Effector memory CD4-positive, alpha-beta T cell (primary cell): ENCODE measurements at places on chromosomes 12 and 14.
A peak's percentile ranks its signal among the peaks of the same experiment; 100 is the strongest.

- DNase-seq, result no peak
- H3K27me3 ChIP-seq, result no peaks in the 10 kb centered on the region
- peaks cover 22% of the 10 kb centered on the region for H3K4me1 ChIP-seq
Observed at GRCh38 chr12:132428936-132429601, 60.9 kb upstream of the FBRSL1 start.

DNA sequence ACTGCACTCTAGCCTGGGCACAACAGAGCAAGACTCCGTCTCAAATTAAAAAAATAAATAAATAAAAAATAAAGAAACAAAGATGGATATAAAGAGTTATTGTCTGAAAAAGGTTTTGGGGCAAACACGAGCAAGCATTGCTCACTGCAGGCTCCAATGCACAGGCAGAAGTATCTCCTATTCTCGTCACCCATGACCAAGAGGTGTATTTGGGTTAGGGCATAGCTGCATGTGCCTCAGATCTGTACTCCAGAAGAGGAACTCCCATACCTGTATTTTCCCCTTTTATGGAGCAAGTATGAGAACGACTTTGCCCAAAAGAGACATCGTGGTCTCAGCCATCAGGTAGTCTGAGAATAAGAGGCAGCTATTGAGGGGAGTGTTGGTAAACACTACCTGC lies 10.2 kb upstream of the TCP11L2 start:
- no peak overlapping the region for H3K4me3 ChIP-seq
- no peaks in the 10 kb centered on the region for H3K27me3 ChIP-seq
- no peak for DNase-seq
- no peaks in the 10 kb centered on the region for H3K36me3 ChIP-seq
- H3K4me1 ChIP-seq, result no peaks in the 10 kb centered on the region
- H3K27ac ChIP-seq, result no peak overlapping the region

DNA sequence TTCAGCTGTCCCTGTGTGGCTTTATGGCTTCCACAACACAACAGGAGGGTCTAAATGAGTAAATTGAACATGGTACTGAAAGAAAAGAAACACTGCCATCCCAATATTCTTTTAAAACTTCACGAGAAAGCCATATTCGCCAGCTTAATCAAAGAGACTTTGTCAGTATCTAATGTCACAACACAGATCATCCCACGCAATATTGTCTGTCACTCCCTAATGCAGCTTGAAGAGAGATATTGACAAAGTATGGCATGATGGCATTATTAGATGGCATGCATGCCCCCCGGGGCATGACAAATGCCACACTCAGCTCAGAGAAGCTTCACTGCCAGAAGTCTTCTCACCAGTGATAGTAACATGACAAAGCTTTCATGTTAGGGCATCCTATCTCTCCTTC lies 197.8 kb downstream of the TTC8 start:
- H3K27me3 ChIP-seq, result peaks cover 18% of the 10 kb centered on the region
- H3K36me3 ChIP-seq, result no peaks in the 10 kb centered on the region
- no peak for DNase-seq
- no peak overlapping the region for H3K4me3 ChIP-seq
- peaks cover 8% of the 10 kb centered on the region for H3K4me1 ChIP-seq

DNA sequence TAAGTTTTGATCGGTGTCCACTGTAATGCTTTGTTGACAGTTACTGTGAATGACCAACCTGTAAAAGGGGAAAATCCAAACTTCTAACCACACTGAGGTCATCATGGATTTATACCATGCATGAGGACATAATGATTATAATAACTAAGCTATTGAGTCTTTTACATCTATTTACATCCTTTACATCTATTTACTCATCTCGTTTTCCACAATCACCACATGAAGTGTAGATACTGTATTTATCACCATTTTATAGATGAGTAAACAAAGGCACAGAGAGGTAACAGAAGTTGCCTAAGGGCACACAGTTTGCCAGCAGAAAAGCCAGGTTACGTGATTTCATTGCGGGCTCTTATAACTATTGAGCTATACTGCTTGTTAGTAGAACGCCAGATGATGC lies 27.9 kb upstream of the EID3 start:
- H3K27ac ChIP-seq, result no peak overlapping the region
- H3K4me3 ChIP-seq, result no peak overlapping the region
- no peak for DNase-seq
- H3K27me3 ChIP-seq, result no peaks in the 10 kb centered on the region
- H3K4me1 ChIP-seq, result no peaks in the 10 kb centered on the region

DNA sequence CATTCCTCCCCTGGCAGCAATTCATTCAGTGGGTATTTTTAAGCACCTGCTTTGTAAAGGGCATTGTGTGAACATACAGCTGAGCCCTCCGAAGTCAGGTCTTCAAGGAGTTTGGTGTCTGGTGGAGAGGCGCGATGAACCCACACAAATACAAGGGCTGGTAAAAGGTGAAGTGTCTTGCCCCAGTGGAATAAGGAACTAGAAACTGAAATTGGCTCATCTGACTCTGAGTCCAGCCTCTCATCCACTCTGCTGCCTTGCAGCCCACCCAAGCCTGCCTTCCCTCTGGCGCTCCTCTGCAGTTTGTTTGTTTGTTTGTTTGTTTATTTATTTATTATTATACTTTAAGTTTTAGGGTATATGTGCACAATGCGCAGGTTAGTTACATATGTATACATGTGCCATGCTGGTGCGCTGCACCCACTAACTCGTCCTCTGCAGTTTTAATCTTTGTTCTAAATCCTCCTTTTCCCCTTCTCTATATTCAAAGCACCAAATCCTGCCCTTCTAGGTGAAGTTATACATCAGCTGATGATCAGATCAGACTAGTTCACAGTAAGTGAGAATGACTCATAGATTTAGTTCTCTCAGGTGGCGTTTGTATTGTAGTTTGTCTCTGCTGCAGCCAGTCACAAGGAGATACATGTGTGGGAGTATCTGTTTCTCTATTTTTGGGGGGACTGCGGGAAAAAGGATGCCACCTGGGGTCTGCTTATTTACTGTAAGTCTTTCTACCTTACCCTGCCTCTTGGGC lies 394.5 kb downstream of the APAF1 start:
- no peak overlapping the region for H3K4me3 ChIP-seq
- H3K36me3 ChIP-seq, result no peaks in the 10 kb centered on the region
- DNase-seq, result no peak
- H3K27me3 ChIP-seq, result no peaks in the 10 kb centered on the region
- no peaks in the 10 kb centered on the region for H3K4me1 ChIP-seq

DNA sequence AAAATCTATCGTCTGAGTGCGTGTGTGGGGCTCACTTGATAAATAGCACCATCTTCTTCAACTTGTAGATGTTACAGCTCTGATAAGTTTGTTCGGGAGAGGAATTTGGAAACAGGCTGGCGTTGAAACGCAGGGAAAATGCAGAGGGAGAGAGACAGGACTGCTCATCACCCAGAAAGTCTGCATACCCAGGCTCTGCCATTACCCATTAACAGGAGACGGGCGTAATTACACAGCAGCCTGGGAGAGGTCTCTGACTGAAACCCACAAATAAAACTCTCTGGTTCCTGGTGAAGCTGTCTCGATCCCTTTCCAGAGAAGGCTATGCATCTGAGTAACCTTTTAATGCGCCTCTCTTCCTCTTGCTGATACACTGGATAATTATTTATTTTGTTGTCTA lies 547.3 kb downstream of the BCL11B start:
- no peak for DNase-seq
- no peaks in the 10 kb centered on the region for H3K4me1 ChIP-seq
- no peak overlapping the region for H3K27ac ChIP-seq
- H3K4me3 ChIP-seq, result no peak overlapping the region
- H3K27me3 ChIP-seq, result no peaks in the 10 kb centered on the region

DNA sequence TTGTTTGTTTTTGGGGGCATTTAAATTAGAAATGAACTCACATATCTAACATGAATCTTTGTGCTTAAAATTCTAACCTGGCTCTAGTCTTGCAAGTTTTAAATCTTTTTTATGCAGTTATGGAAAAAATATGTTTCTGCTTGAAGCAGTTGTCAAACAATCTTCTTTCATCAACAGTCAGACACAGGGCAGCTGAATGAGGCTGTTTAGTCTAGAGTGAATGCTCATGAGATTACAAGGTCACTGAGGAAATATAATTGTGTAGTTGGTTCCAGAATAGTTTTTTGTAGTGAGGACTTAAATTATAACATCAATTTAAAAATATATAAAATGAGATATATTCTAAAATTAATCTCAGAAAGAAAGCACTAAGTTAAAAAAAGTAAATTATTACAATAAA lies 76.5 kb downstream of the TRMT5 start:
- H3K27ac ChIP-seq, result no peak overlapping the region
- no peak for DNase-seq
- H3K36me3 ChIP-seq, result no peaks in the 10 kb centered on the region
- no peaks in the 10 kb centered on the region for H3K4me1 ChIP-seq
- no peaks in the 10 kb centered on the region for H3K27me3 ChIP-seq
- H3K4me3 ChIP-seq, result no peak overlapping the region

DNA sequence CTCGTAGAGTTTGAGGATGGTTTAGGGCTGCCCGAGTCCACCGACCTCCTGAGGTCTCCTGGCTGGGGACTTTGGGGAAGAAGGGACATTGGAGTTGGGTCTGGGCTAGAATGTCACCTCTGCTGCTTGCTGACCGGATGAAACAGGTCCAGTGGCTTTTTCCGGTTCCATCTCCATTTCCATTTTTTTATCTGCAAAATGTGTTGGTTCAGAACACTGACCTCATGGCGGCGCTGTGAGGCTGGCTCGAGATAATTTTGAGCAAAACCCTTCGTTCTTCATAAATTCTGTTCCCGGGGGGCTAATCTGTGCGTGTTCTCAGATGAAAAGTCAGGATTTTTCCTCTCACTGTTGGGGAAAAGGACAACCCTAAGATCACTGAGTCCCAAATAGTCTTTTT lies 11.7 kb upstream of the MYL2 start:
- no peak overlapping the region for H3K4me3 ChIP-seq
- H3K27me3 ChIP-seq, result no peaks in the 10 kb centered on the region
- no peaks in the 10 kb centered on the region for H3K36me3 ChIP-seq
- no peak overlapping the region for H3K27ac ChIP-seq
- H3K4me1 ChIP-seq, result no peaks in the 10 kb centered on the region
- no peak for DNase-seq

GRCh38 chr12:109617491-109617890 lies 43.9 kb downstream of the MVK start:
- H3K27me3 ChIP-seq, result peaks cover 3% of the 10 kb centered on the region
- no peaks in the 10 kb centered on the region for H3K36me3 ChIP-seq
- no peak for DNase-seq
- no peak overlapping the region for H3K27ac ChIP-seq
- H3K4me3 ChIP-seq, result no peak overlapping the region

DNA sequence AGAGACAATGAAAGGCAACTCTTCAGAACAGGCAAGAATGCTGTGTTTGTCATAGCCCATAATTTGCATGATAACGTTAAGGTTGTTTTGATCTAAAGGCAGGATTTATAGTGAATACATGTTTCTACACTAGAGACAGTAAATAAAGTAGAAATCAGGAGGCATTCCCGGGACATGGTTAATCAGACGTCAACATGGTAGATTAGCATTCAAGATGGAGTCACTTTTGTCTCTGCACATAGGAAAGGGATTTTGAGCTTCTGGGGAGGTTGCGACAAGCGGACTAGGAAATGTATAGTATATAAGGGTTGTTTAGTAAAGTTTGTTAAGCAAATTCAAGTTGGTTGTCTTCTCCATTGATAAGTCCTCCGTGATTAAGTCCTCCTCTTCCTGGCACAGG lies 2.8 kb upstream of the RNASE1 start:
- no peaks in the 10 kb centered on the region for H3K36me3 ChIP-seq
- no peak overlapping the region for H3K4me3 ChIP-seq
- no peak for DNase-seq

GRCh38 chr14:64623554-64624165 lies 73.9 kb downstream of the PPP1R36 start:
- H3K27me3 ChIP-seq, result no peaks in the 10 kb centered on the region
- no peaks in the 10 kb centered on the region for H3K36me3 ChIP-seq
- no peak overlapping the region for H3K27ac ChIP-seq
- no peak for DNase-seq

GRCh38 chr14:94132285-94132887 lies 3.0 kb upstream of the IFI27L2 start:
- H3K27ac ChIP-seq, result no peak overlapping the region
- H3K4me1 ChIP-seq, result no peaks in the 10 kb centered on the region
- no peaks in the 10 kb centered on the region for H3K36me3 ChIP-seq
- DNase-seq, result peak; percentile 48

DNA sequence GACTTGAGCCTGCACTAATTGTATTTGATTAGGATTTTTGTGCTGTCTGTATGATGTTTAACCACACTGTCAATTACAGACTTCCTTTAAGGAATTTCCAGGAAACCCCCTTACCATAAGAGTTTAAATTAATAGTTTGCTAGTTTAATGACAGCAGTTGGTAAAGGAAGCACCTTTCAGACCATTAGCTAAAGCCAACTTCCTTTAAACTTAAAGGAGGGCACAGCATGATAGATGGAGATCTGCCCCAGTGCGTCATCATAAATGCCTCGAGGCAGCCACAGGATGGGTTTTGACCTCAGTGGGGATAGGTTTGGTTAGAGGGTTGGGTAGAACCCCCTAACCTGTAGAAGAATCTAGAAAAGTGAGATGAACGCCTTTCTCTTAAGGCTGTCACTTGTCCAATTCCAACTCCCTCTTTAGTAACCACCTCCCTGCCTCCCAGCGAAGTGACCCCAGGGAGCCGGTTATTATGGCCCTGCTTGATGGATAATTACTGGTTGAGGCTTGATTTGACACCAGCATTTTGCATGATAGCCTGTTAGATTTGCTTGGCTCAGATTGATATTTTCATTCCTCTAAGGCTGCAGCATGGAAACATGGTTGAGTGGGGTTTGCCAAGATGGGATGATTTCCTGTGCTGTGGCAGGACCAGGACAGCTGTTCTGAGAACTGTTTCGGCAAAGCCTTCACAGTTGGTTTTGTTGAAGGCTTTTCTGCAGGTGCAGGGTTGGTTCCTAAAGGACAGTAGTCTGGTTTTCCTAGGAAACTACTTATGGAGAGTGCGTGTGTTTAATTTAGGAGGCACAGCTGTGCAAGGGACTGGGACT lies 62.7 kb downstream of the CHST11 start:
- peaks cover 30% of the 10 kb centered on the region for H3K4me1 ChIP-seq
- no peak overlapping the region for H3K27ac ChIP-seq

DNA sequence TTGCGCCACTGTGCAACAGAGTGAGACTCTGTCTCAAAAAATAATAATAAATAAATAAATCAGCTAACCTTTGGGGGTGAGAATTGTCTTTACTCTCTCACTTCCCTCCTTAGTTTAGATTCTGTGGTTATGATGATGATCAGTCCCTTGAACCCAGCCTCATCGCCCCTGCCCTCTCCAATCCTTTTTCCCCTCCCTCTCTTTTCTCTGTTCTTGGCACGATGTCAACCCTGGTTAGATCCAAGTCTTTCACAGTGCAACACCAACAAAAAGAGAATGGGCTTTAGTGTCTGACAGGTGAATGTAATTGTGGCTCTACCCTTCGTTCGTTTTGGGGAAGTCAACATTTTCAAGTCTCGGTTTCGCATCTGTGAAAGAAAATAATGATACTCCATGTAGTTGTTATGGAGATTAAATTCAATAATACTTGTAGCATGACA lies 59.0 kb downstream of the NTN4 start:
- DNase-seq, result no peak
- H3K27ac ChIP-seq, result no peak overlapping the region
- no peaks in the 10 kb centered on the region for H3K36me3 ChIP-seq
- no peaks in the 10 kb centered on the region for H3K27me3 ChIP-seq
